ENCODE measurements at places on chromosomes 1 and 21. TPM values are rescaled to one million over a fixed set of nuclear protein-coding genes. Genes with fewer than 3 reads are reported as not detected.

The GBP6 gene
- 0.21 TPM for total RNA-seq

The RGL1 gene
- 3.2 TPM for total RNA-seq

DNA sequence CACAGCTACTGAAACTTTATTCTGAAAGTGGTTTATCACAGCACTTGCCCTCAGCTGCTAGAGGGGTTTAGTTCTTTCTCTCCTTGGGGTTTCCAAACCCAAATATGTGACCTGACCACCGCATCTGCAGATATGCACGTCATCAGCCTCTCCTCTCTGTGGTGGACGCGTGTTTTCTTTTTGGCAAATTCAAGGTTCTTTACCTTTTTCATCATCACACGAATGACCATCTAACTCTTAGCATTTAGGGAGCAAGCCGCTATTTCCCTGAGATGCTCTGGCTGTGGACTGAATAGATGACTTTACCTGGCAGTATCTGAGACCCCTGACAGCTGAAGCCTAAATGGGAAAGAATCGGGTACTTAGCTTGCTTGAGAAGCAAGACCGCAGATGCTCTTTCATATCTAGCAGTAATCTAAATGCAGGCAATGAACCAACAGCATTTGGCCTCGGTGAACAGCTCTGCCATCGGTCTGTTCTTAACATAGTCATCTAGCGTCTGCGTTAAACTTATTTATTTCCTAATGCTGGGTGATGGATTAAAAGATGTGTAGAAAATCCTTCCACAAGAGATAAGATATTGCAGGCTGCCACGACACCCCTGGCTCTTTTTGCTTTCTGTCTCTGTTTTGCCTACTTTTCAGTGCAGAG lies 463.4 kb downstream of the CAMTA1 start:
- DNase-seq = no peak

DNA sequence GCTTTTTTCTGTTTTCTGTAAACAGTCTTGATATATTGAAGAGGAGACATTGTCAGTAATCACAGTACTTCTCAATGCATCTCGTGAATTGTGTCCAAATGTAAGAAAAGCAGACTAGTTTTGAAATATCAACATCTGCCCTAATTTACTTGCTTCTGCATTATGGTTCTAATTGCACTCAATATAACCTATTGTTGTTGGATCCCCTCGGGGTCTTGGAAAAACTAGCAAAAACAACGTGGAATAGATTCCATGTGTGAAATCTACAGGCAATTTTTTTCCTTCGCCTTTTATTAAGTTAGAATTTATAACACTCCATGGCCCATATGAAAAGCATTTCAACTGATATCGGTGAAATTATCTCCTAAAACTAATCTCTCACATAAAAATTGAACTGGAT lies 236.5 kb downstream of the TTLL7 start:
- DNase-seq = no peak

DNA sequence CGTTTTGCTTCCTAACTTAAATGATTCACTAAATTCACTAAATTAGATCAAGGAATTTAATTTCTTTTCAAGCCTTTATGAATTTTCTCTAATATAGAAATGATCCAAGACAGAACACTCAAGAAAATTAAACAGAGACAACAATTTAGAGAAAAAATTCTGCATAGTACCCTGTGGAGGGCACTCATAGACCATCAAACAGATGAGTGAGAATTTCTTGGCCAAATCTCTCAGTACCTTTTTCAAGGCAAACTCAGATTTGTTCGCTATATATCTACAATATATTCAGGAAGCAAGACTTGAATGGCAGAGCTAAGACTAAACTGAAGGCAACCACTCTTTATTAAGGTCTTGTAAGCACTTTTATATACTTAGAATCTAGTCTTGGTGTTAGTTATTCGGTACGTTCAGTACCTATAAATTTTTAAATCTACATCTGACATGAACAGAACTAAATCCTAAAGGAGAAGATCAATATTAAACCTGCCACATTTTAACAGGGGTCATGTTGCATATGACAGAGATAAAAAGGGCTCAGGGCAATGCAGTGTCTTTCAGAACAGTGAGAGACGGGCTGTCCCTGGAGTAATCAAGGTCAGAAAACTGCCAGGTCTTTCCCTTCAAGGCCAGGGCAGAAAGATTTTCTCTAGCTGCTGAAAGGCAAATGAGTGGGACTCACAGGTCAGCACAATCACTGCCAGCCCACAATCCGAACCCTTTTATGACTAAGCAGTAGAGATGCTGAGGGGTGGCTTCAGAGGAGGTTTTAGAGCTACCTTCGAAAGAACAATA lies 118.8 kb upstream of the TMPRSS15 start:
- DNase-seq = no peak

The NTMT2 gene
- total RNA-seq = not detected

- DNase-seq = no peak
These were observed 21.1 kb downstream of the ATP8B2 start for GRCh38 chr1:154346276-154346917.

Data from kidney epithelial cell (primary cell).